A172 (cell line): ENCODE measurements at places on chromosomes 1 and 21. TPM values are rescaled to one million over a fixed set of nuclear protein-coding genes. Genes with fewer than 3 reads are reported as not detected.

The SLC37A1 gene
- 1.1 and 1.6 TPM in 2 replicates for total RNA-seq

The TSTD1 gene
- total RNA-seq = not detected in 2 replicates

The RPE65 gene
- not detected in 2 replicates for total RNA-seq

The NKAIN1 gene
- 2.5 and 3.3 TPM in 2 replicates for total RNA-seq

The MINDY1 gene
- total RNA-seq = 9.3 and 10.6 TPM in 2 replicates

The CFHR5 gene
- total RNA-seq = not detected in 2 replicates

- no peak for DNase-seq
Observed at GRCh38 chr1:2328676-2329455, 62.5 kb downstream of the MORN1 start.

DNA sequence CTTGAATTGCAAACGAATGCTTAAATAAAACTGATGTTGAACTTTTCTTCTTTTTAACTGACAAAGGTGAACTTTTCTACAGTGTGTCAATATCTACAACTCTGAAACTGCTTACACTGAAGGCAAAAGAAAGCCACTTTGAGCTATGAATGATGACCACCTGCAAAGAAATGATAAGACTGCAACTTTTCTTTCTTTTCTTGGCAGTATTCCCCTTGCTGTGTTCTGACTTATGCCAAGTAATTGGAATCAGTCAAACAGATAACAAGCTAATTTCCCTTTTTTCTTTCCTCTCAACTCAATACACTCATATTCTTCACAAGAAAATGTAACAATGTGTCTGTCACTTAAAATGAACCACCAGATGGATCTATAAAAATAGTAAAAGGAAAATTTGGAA is 588.1 kb upstream of the BRINP3 start:
- DNase-seq = no peak

DNA sequence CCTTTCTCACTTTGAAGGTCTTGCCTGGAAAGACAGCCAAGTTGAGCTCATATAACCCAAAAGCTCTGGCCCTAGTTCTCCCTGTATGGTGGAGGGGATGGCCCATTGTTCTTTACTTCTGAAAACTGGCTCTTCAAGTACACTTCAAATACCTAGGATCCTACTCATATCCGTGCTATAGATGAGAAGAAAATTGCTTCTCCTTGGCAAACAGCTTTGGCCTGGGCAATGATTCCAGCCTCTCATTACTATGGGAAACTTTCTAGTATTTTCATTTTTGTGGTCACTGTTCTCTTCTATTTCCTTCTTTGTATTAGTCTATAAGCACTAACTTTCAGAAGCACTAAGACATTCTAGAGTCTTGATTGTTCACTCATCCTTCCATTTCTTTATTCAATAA is 53.7 kb downstream of the ZNF697 start:
- no peak for DNase-seq

DNA sequence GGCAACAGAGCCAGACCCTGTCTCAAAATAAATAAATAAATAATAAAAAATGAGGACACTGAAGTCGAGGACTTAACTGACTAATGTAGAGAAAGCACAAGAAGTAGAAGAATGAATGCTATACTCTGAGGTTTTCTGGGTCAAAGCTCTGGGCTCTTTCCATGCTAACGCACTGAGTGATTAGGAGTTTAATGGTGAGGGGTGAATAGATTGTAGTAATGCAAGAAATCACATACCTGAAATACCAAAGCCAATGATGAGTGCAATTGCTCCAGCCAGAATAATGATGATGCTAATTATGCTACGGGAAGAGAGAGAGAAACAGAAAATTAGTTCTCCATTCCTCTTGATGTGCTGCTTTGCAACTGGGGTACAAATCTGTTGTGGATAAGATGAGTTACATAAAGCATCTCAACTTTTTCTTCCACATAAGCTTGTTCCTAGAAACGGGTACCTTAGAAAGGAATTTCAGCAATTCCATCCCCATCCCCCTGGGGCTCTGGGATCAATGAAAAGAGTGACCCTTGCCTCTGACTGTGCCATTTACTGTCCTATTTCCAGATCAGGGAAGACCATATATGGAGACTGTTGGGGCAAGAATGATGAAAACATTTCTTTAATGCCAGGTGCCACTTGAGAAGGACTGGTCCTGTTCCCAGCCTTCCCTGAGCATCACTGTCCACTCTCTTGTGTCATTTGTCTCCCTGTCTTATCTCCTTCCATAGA is 40.7 kb downstream of the VTCN1 start:
- no peak for DNase-seq

GRCh38 chr1:177890479-177890878 is 79.4 kb downstream of the SEC16B start:
- no peak for DNase-seq

- DNase-seq = no peak
Observed at GRCh38 chr1:19817160-19817559, 2.1 kb upstream of the RNF186 start.

GRCh38 chr1:47104816-47105215 is 32.4 kb upstream of the CYP4A22 start:
- no peak for DNase-seq

- DNase-seq = no peak
Observed at GRCh38 chr1:40183055-40183710, 22.0 kb downstream of the RLF start.
